ENCODE measurements at places on chromosomes 5 and 9. TPM values are rescaled to one million over a fixed set of nuclear protein-coding genes. Genes with fewer than 3 reads are reported as not detected.

- DNase-seq, result peak; percentile 23
These were observed 259.7 kb upstream of the ZNF608 start for GRCh38 chr5:125006011-125006685.

PCDH1 gene
- 24.0 TPM for total RNA-seq

DNA sequence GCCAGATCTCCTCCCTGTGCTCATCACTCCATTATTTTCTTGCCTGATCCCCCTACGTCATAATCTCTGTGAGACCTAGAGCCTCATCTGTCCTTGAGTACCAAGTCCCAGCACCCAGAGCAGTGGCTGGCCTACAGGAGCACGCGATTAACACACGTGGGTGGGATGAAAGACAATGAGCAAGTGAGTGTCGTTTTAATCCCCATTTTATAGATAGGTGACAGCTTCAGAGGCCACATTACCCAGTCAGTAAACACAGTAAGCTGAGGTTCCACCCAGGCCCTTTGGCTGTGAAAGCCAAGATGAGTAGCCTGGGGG lies 17.3 kb downstream of the TRUB2 start:
- DNase-seq, result no peak

ADAMTS12 gene
- total RNA-seq, result 28.7 TPM

FAM78A gene
- 16.7 TPM for total RNA-seq

GRCh38 chr9:31389075-31389474 lies 995.4 kb upstream of the ACO1 start:
- no peak for DNase-seq

GRCh38 chr9:120642129-120642770 lies 62.3 kb upstream of the CDK5RAP2 start:
- DNase-seq, result no peak

C9orf153 gene
- not detected for total RNA-seq

GRCh38 chr5:141814064-141814964 lies 63.9 kb downstream of the PCDH1 start:
- no peak for DNase-seq
